ENCODE measurements at places on chromosomes 2 and 18. TPM values are rescaled to one million over a fixed set of nuclear protein-coding genes. Genes with fewer than 3 reads are reported as not detected.

The SLC9A2 gene
- total RNA-seq, result 75.2 TPM

GRCh38 chr2:238203973-238204683 is 633 bp upstream of the ILKAP start:
- no peak for DNase-seq

DNA sequence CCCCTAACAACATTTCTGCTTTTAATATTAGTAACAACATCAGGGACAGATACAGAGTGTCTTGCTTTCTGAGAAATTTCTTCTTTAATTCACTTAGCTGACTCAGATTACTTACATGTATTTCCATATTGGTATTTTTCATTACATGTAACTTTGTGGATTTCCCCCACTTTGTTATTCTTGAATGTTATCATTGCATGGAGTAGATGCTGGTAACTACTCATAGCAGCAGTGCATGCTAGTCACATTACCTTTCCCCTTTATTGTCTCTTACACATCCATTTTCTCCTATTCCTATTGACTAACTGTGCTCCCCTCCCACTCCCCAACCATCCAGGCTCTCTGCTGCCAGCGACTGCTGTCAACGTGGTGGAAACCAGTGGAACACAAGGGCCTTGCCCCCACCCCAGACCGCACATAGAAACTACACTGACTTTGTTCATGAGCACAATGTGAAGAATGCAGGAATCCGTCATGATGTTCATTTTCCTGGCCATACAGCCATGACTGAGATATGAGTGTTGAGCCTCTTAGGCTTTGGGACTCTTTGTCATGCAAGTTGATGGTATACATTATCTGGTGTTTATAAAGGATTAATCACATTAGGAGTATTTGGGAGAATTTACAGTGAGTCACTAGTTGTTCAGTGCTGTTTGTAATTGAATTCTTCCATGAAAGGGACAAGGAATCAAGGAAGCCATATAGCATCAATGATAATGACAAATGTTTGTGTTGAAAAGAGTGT is 91.0 kb downstream of the EPB41L5 start:
- no peak for DNase-seq

DNA sequence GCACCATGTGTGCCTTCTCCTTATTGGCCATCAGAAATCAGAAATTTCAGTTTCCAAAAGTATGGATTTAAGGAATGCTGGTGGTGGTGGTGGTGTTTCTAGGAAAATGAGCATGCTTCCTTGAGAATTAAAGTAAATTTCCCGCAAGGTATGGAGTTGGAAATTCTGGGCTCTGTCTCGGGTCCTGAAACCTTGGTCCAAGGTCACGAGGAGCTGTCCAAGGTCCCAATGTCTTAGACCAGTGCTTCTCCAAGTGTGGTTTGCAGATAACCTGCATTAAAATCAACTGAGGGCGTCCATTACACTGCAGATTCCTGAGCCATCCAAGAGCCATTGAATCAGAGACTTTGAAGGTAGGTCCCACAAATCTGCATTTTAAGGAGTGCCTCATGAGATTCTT is 210.9 kb upstream of the PKDCC start:
- no peak for DNase-seq

DNA sequence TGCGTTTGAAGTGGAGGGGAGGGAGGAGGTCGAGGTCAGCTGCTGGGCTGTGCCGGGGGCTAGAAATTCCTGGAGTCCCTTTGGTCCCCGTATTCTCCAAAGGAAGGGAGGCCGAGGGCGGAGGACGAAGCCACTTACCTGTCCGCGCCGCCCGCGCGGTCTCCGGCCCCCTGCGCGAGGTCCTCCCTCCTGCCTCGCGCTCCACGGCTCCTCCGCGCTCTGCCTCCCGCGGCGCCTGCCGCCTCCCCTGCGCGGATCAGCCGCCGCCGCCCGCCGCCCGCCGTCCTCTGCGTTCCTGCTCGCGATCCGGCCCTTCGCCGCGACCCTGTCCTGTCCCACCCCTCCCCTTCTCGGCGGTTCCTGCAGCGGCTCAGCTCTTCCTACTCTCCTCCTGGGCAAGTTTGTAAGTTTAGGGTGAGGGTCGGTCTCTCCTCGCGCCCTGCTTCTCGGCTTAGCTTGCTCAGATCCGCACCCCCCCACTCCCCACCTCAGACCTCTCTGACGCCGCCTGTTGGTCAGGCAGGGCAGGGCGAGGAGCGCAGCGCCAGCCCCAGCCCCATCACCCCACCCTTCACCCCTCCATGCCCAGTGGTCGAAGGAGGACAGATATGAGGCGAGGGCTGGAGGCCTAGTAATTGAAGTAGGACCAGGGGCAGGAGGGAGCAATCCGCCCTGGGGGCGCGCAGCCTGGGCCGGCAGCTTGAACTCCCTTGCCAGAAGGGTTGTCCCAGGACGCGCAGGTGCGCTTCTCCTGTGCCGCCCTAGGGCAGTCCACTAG is 9.7 kb upstream of the SKOR2 start:
- DNase-seq, result no peak

Measured in left colon (tissue), 2 donors.